K562 (cell line): ENCODE measurements at places on chromosomes 13 and 19. TPM values are rescaled to one million over a fixed set of nuclear protein-coding genes. Genes with fewer than 3 reads are reported as not detected.

The ZIC2 gene
- total RNA-seq, result 18.0 and 22.1 TPM in 2 replicates

The PSG6 gene
- total RNA-seq, result not detected in 2 replicates

The NLRP9 gene
- total RNA-seq, result not detected in 2 replicates

The C19orf81 gene
- total RNA-seq, result 33.0 and 40.2 TPM in 2 replicates

The ZNF761 gene
- total RNA-seq, result 11.3 and 11.8 TPM in 2 replicates

DNA sequence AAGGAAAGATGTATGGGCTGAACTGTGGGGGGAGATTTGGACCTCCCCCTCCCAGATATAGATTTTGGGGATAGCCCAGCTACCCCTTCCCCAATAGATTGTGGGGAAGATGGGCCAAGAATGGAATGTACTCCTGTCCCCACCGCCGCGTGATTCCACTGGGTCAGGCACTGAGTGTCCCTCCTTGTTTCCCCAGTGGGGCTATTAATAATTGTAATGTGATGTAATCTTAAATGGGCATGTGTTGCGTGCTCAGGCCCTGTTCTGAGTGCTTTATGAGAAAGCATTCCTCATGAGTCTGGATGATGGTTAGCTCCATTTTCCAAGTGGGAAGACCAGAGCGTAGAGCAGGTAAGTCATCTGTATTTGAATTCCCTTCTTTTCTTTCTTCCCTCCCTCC is 1.4 kb downstream of the PSMD8 start:
- H3K36me3 ChIP-seq, result peaks cover 51% of the 10 kb centered on the region
- H3K27me3 ChIP-seq, result no peaks in the 10 kb centered on the region
- peaks cover 4% of the 10 kb centered on the region for H3K4me1 ChIP-seq
- DNase-seq, result no peak
- H3K27ac ChIP-seq, result peak overlapping the region; percentile 94

GRCh38 chr19:31500197-31500830 is 151.1 kb upstream of the TSHZ3 start:
- H3K4me1 ChIP-seq, result no peaks in the 10 kb centered on the region
- H3K27ac ChIP-seq, result no peak overlapping the region
- H3K4me3 ChIP-seq, result no peak overlapping the region
- DNase-seq, result no peak

DNA sequence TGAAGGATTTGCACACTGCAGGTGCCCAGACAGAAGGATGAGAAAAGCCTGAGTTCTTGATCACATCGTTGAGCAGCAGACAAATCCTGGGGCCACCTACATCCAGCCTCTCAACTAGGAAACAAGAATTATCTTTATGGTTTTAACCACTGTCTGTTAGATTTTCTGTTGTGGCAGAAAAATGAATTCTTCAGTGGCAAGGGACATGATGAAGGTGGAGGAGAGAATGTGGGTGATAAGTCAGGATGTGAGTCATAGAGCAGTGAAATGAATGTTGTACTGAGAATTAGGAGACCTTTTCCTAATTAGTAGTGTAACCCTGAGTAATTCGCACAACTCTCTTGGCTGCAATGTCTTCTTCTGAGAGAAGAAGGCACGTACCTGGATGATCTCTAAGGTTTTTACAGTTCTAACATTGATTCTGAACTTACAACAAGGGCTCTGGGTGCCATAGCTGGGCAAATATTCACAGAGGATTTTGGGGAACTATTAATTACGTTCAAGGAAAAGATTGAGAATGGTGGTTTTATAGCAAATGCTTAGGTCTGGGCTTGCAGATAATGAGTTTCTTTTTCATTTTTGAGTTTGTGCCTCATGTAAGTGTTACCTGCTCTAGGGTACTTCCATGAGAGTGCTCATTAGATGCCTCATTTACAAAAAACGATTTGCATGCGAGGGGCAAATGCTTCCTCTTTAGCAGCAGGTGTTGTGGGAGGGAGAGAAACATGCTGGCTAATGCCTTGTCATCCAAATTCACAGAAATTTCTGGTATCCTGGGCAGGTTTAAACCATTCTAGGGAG is 111.0 kb upstream of the KL start:
- H3K4me3 ChIP-seq, result no peak overlapping the region
- no peaks in the 10 kb centered on the region for H3K4me1 ChIP-seq
- H3K36me3 ChIP-seq, result no peaks in the 10 kb centered on the region

DNA sequence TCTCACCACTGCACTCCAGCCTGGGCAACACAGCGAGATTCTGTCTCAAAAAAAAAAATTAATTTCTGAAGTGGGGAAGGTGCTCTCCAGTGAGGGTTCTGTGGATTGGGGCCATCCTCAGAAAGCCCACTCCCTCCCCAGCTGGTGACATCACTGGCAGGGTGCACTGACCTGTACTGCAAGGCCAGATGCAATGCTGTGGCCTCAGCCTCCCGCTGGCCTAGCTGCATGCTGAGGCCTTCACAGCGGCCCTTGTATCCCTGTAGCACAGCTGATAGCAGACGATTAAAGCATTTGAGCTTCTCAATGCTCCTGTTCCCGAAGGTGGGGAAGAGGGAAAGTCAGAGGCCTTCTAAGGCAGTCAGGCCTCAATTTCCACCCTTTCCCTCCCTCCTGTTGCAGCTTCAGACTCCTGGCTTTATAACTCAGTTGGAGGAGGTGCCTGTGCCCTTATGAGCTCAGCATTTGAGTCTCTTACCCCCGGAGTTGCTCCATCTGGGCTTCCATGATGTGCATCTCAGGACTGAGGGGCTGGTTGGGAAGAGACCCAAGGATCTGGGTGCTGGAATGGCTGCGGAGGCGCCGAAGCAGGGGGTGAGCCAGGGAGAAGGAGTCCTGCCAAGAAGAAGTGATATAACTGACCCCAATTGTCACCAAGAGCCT is 5.3 kb downstream of the USHBP1 start:
- peaks cover 21% of the 10 kb centered on the region for H3K4me1 ChIP-seq
- no peaks in the 10 kb centered on the region for H3K27me3 ChIP-seq
- no peak overlapping the region for H3K27ac ChIP-seq
- H3K4me3 ChIP-seq, result no peak overlapping the region
- no peaks in the 10 kb centered on the region for H3K36me3 ChIP-seq

DNA sequence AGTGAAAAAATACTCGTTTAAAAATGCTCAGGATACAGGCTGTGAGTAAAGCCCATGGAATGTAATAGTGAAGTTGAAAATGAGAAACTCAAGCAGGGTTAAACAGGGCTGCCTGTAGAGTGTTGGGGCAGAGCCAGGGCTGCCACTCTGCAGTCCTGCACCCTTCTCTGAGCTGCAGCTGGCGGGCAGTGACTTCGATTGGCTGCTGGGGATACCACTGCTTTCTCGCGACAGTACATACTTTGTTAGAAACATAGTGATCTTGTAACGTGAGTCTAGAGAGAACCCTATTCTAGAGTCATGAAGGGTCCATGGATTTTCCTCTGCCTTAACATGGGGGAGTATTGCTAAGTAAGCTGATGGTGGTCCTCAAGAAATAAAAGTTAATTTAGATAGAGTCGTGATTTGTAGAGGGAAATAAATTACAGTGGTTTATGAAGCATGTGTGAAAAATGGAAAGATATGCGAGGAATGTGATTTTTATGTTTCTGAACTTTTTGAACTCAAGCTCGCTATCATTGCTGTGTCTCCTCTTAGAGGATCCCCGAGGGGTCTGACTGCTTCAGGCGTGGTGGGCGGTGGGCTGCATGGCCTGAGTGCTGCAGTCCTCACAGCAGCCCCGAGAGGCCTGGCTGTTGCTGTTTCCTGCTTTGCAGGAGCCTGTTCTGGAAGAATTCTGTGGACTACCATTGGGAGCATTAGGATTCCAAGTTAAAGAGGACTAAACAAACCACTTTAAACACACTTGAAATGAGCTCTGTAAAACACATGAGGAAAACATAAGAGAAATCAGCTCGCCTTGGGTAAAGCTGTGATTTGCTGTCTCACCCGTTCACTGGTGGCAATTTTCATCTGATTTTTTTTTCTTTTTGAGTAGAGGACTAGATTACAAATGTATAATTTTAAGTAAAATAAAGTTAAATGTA is 95.7 kb downstream of the ARHGEF7 start:
- no peaks in the 10 kb centered on the region for H3K27me3 ChIP-seq
- no peak overlapping the region for H3K27ac ChIP-seq
- no peaks in the 10 kb centered on the region; the same call in 2 of the 3 replicates for H3K36me3 ChIP-seq

DNA sequence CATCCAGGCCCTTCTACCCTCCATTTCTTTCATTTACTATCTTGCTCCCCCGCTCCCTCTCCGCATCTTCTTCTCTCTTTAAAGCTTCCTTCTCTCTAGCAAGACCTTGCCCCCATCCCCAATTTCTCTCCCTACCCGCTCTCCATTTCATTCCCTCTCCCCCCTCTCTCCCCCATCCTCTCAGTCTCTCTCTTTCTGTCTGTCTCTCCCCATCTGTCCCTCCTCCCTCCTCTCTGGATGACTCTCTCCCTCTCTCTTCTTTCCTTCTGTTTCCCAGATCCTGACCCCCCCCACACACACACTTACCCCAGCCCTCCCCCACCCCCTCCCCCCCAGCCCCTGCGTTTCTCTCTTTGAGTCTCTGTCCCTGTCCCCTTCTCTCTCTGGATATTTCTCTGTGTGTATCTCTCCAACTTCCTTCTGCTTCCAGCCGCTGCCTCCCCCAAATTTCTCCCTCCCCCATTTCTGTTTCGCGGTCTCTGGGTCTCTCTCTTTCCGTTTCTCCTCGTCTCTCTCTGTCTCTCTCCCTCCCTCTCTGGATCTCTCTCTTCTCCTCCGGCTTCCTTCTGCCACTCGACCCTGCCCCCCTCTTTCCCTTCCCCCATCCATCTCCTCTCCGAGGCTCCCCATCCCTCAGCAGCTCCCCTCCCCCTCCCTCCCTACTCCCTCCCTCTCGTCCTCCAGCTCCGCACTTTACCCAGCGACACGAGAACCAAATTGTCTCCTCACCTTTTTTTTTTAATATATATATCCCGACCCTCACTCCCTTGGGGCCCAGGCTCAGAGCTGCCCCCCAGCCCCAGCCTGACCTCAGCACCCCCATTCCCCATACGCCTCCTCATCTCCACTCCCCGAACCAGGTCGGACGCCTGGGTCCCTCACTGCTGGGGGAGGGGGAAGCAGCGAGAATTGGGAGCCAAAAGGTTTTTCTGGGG is 3.6 kb upstream of the CACNG8 start:
- no peak overlapping the region for H3K27ac ChIP-seq
- no peak overlapping the region for H3K4me3 ChIP-seq
- no peaks in the 10 kb centered on the region for H3K36me3 ChIP-seq
- no peak for DNase-seq

DNA sequence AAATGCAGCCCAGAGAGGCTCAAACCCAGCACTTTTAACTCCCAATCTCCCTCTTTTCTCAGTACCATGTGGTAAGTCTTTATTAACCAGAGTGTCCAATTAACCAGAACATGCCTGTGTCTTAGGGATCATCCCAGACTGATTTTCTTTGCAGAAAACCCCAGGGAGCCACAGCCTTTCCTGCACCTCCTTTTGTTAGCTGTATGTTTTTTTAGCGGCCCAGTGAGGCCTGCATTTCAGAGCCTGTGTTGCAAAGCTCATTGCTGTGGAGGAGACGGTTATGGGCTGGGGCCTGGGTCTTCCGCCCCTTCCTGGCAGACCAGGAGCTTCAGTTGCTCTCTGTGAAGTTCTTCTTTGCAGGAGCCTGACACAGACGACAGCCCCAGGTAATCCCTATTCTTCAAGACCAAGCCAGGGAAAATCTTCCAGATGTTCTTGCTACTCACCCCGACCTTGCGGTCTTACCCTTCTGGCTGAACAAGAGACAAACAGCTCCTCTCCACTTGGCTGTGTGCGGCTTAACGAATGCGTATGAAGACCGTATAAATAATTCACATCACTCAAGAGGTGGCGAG is 70.7 kb upstream of the TSHZ3 start:
- no peak for DNase-seq
- no peak overlapping the region for H3K4me3 ChIP-seq
- no peaks in the 10 kb centered on the region for H3K4me1 ChIP-seq
- H3K27ac ChIP-seq, result no peak overlapping the region
- H3K36me3 ChIP-seq, result no peaks in the 10 kb centered on the region

DNA sequence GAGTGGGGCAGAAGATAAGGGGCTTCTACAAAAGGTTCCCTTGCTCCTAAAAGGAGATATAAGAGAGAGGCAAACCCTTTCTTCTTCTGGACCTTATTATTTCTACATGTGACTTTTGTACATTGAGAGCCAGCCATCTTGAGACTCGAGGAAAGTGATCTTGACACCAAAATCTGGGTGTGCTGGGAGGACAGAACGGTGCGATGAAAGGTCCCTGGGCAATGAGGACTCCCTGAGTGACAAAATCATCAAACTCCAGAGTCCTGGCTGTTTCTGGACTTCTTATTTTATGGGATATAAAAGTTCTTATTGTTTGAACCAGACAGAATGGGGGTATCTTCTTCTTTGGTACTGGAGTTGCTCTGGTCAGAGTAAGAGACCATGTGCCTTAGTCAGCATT is 411.0 kb downstream of the ZNF536 start:
- no peaks in the 10 kb centered on the region for H3K27me3 ChIP-seq
- no peak overlapping the region for H3K4me3 ChIP-seq
- no peak for DNase-seq
- no peaks in the 10 kb centered on the region for H3K36me3 ChIP-seq
- no peak overlapping the region for H3K27ac ChIP-seq

DNA sequence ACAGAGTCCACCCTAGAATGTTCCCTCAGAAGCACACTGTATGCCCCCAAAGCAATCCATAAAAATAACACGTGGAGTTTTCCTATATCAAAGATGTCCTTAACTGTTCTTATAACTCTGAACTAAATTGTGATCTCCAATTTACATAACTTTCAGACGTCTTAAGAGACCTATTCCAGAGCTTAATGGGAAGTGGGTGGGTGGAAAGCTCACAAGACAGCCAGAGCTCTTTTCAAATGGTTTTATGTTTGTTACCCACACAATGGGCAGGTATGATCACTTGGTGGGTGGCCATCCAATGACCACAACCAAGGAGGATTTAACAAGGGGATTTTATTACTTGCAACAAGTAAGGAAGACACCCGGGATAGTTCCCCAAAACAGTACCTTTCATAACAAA is 81.7 kb downstream of the LRRC63 start:
- peaks cover 31% of the 10 kb centered on the region for H3K4me1 ChIP-seq
- DNase-seq, result no peak
- H3K36me3 ChIP-seq, result no peaks in the 10 kb centered on the region
- H3K27ac ChIP-seq, result no peak overlapping the region

- DNase-seq, result peak; percentile 68
- no peaks in the 10 kb centered on the region; the same call in 1 of the 2 replicates for H3K4me1 ChIP-seq
- H3K27me3 ChIP-seq, result no peaks in the 10 kb centered on the region
- H3K4me3 ChIP-seq, result no peak overlapping the region
- H3K36me3 ChIP-seq, result no peaks in the 10 kb centered on the region
Observed at GRCh38 chr19:52343548-52343947, 7.5 kb downstream of the ZNF610 start.

GRCh38 chr13:28538932-28539331 is 44.0 kb upstream of the FLT1 start:
- peak; percentile 61 for DNase-seq
- H3K27me3 ChIP-seq, result no peaks in the 10 kb centered on the region
- no peaks in the 10 kb centered on the region for H3K36me3 ChIP-seq
- no peak overlapping the region for H3K4me3 ChIP-seq
- H3K4me1 ChIP-seq, result no peaks in the 10 kb centered on the region; the same call in 2 of the 3 replicates
- no peak overlapping the region for H3K27ac ChIP-seq

DNA sequence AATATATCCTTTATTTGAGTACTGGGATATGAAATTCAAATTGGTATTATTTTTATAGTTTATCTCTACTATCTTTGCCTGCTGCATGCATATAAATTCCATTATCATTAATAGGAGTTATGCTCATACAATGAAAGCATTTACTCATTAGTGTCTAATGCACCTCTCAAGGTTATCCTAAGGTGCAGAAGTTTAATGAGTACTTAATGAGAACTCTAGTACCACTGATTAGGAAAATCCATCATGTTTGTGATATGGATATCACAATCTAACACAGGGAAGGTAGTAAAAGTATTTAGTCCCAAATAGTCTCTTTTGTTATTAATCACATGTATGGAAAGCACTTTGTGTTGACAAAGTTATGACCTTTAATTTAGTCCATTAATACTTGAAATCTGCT is 77.2 kb upstream of the SLC10A2 start:
- H3K4me1 ChIP-seq, result no peaks in the 10 kb centered on the region
- DNase-seq, result no peak
- H3K27ac ChIP-seq, result no peak overlapping the region
- H3K36me3 ChIP-seq, result no peaks in the 10 kb centered on the region
